ENCODE measurements at places on chromosomes 11 and 22.

DNA sequence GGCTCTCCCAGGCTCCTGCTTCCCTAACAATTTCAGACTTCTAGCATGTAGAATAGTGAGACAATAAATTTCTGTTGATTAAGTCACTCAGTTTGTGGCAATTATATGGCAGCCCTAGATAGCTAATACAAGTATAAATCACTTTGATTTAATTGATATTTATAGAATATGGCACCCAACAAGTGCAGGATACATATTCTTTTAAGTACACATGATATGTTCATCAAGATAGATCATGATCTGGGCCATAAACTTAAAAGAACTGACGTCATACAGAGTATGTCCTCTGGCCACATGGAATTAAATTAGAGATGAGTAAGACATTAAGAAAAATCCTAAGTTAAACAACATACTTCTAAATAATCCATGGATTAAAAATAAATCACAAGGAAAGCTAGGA lies 67.5 kb upstream of the AMOTL1 start:
- DNase-seq = no peak

- DNase-seq = peak; percentile 71
Observed at GRCh38 chr22:46842606-46843005, 80.2 kb downstream of the TBC1D22A start.

DNA sequence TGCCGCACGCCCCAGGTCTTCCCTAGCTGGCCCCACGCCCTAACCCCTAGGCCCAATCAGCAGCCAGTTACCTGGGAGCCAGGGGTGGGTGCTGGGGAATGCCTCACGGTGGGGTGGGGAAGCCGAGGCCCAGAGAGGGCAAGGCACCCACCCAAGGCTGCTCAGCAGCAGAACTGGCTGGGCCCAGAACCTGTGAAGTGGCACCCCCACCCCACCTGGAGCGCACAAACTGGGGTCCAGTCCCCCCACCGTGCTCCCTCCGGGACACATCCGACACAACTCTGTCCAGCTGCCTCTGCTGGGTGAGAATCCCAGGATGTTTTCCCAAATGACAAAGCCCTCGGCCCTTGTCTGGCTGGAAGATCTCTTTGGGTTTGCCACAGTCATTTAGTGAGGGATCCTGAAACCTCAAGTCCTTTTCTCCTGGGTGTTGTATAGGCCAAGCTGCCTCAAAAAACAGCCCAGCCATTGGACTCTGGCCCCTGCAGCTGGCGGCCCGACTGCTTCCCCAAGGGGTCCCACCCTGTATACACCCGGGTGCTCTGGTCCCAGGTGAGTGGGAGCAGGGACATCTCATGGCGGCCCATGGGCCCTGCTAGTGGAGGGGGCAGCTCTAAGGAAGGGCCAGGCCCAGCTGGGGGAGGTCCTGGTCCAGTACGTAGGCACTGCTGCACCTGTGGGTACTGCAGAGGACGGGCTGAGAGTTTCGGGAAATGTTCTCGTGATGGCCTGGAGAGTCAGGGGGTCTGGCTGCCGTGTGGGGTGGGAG lies 20.9 kb downstream of the TSSC4 start:
- no peak for DNase-seq

GRCh38 chr11:112537846-112538330 lies 277.2 kb upstream of the PLET1 start:
- no peak for DNase-seq

DNA sequence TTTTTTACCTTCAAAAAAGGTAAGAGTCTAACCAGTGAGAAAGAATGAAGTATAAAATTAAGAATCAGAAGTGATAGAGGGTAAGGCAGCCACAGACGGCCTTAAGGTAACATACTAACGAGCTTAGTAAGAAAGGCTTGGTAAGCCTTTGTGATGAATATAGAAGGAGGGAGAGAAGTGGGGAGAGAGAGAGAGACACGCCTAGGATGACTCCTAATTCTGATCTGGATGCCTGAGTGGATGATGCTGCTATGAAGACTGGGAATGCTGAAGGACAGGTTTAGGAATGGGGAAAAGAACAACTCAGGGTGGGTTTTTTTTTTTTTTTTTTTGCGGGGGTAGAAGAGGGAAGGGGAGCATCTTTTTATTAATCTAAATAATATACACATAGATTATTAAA lies 4.8 kb downstream of the FBXO3 start:
- DNase-seq = no peak

DNA sequence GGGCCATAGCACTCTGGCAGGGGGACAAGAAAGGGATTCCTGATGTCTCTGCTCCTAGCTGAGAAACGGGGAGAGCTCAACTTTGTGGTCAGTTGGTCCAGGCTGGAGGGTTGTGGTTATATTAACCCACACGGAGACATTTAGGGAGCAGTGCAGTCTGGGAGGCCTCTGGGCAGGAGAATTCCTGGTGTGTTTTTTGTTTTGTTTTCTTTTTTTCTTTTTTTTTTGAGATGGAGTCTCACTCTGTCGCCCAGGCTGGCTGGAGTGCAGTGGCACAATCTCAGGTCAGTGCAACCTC lies 88.0 kb upstream of the SHISAL1 start:
- DNase-seq = no peak

DNA sequence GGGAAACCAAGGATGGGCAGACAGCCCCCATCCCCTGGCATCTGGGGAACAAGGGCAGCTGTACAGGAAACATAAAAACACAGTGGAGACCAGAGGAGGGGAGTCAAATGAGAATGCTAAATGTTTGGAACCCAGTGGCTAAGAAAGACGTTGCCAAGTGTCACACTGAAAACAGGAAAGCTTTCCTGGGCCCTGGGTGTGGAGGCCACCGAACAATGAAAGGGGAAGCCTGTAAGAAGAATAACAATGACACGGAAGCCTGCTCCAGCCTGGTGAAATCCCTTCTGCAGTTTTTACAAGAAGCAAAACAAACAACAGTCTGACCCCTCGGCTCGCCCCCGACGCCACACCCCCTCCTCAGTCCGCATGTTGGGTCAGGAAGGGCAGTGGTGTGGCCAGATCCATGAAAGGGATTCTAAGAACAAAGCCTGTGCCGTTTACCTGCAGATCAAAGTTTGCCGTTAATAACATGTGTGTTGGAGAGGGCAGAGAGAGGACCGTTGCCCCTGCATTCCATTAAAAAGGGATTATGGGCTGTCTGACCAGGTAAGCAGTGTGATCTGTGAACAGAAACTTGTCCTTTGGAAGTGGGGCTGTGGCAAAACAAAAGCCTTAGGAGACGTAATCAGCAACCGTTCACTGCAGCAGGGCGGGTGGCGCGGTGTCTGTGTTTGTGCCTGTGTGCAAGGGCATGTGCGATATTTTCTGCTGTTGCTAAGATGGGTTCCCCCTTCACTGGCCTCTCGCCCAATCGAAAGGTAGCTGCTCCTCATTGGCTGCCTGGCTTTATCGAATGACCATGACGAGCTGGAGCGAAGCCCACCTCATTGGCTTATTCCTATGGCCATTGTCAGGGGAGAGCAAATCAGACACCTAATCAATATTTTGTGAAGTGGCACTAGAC lies 113.7 kb upstream of the BLID start:
- no peak for DNase-seq

DNA sequence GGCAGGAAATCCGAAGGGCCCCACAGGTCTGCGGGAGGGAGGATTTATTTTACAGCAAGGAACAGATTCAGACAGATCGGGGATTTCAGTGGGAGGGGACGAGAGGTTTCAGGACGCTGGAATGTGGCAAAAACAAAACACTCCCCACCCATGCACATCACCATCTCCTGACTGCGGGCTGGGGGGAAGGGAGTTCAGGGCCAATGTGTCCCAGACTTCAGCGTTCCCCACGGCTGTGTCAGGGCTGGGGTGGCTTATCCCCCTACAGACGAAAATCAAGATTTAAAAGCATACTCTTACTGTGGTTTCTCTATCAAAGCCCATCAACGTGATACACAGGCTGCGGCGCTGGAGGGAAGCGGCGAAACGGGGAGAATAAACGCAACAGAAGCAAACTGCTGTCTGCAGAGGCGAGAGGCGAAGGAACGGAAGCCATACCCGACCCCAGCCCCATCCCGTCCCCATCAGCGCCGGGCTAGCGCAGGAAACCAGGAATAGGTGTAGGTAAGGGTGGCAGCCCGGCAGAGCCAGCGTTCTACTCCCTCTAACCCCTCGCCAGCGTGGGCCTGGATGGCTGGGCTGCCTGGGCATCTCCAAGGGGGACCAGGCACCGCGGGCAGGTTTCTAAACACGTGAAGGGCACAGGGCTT lies 2.7 kb downstream of the TENM4 start:
- no peak for DNase-seq

GRCh38 chr11:124919898-124920297 lies 848 bp downstream of the HEPN1 start:
- no peak for DNase-seq
